ENCODE measurements at places on chromosomes 12 and 14. TPM values are rescaled to one million over a fixed set of nuclear protein-coding genes. Genes with fewer than 3 reads are reported as not detected.
A peak's percentile ranks its signal among the peaks of the same experiment; 100 is the strongest.

GLT1D1 gene
- 0.44 TPM for total RNA-seq

KRT80 gene
- 1.5 TPM for total RNA-seq

RHNO1 gene
- total RNA-seq = 27.7 TPM

POU6F1 gene
- 10.8 TPM for total RNA-seq

SLC25A21 gene
- 1.2 TPM for total RNA-seq

POTEG gene
- not detected for total RNA-seq

TNFRSF1A gene
- 125 TPM for total RNA-seq

DNA sequence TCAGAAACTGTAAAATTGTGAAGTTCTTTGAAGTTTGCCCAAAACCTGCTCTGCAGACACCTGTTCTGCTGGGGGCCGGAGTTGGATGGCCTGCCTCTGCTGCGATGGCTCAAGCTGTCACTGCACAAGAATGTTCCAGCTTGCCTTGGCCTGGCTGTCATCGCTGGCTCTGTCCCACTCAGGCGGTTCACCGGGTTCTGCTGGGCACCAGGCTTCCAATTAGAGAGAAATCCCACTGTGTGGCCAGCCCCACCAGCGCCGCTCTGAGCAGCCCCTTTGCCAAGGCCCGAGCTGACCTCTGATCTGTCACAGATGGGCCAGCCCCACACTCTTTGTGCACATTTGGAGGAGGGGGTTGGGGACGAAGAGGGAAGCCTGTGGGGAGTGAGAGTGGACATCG is 71.7 kb upstream of the GPATCH2L start:
- no peak for DNase-seq
- H3K4me1 ChIP-seq = peaks cover 7% of the 10 kb centered on the region
- H3K27ac ChIP-seq = no peak overlapping the region
- peaks cover 3% of the 10 kb centered on the region for H3K36me3 ChIP-seq

DNA sequence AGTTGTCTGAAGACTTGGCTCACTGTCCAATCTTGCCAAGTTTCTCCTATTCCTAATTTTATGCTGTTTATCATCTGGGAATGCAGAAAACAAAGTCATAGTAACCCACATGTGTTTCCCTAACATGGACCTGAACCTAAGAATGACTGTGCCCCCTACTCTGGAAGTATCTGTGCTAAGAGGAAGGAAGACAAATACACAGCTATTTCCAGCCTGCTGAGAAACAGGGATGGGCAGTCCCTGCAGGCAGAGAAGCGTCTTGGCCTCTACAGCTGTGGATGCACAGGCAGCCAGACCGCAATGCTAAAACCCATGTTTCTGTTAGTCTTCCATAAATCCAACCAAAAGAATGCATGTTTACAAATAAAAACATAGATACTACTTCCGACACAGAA is 56.2 kb downstream of the DUSP16 start:
- peaks cover 30% of the 10 kb centered on the region for H3K4me1 ChIP-seq
- peak; percentile 10 for DNase-seq
- no peak overlapping the region for H3K4me3 ChIP-seq
- no peaks in the 10 kb centered on the region for H3K36me3 ChIP-seq

DNA sequence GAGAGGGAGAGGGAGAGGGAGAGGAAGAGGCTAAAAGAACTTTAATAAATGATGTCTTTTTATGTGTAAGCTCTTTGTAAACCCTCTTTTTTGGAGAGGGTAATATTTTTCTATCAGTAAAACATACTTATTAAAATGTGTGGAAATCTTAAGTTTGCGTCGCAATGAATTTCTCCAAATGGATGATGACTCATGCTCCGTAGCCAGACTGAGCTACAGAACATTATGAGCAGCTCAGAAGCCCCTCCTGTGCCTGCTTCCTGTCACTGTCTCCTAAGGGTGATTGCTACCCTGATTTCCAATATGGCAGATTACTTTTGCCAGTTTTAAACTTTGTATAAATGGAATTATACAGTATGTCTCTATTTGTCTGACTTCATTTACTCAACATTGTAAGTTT is 13.0 kb upstream of the PYGL start:
- no peaks in the 10 kb centered on the region for H3K4me1 ChIP-seq
- no peak for DNase-seq
- no peaks in the 10 kb centered on the region for H3K36me3 ChIP-seq
- H3K4me3 ChIP-seq = no peak overlapping the region
- no peaks in the 10 kb centered on the region for H3K27me3 ChIP-seq

- H3K4me3 ChIP-seq = no peak overlapping the region
- DNase-seq = no peak
- H3K27ac ChIP-seq = no peak overlapping the region
- H3K36me3 ChIP-seq = peaks cover 4% of the 10 kb centered on the region
Observed at GRCh38 chr12:119505001-119505400, 88.6 kb upstream of the TMEM233 start.

- H3K27me3 ChIP-seq = peaks cover 1% of the 10 kb centered on the region
- H3K36me3 ChIP-seq = no peaks in the 10 kb centered on the region
Observed at GRCh38 chr12:116558280-116559161, 660 bp upstream of the MAP1LC3B2 start.

- no peak overlapping the region for H3K27ac ChIP-seq
- H3K4me3 ChIP-seq = no peak overlapping the region
- H3K27me3 ChIP-seq = no peaks in the 10 kb centered on the region
Observed at GRCh38 chr12:113658006-113658655, 186.5 kb upstream of the LHX5 start.

- peak overlapping the region; percentile 90 for H3K4me3 ChIP-seq
- peaks cover 19% of the 10 kb centered on the region for H3K27me3 ChIP-seq
- peak; percentile 43 for DNase-seq
- H3K36me3 ChIP-seq = peaks cover 26% of the 10 kb centered on the region
Observed at GRCh38 chr12:132886529-132887477, 602 bp downstream of the CHFR start.

- H3K4me1 ChIP-seq = peaks cover 20% of the 10 kb centered on the region
- H3K4me3 ChIP-seq = no peak overlapping the region
- H3K36me3 ChIP-seq = no peaks in the 10 kb centered on the region
- DNase-seq = no peak
Observed at GRCh38 chr12:98369581-98369980, 145.8 kb upstream of the TMPO start.

- no peak for DNase-seq
- no peaks in the 10 kb centered on the region for H3K36me3 ChIP-seq
- no peaks in the 10 kb centered on the region for H3K27me3 ChIP-seq
Observed at GRCh38 chr12:25698772-25699171, 145.7 kb upstream of the LMNTD1 start.

GRCh38 chr12:96263449-96263902 is 69.3 kb downstream of the ELK3 start:
- H3K27ac ChIP-seq = peak overlapping the region; percentile 92
- peak overlapping the region; percentile 56 for H3K4me3 ChIP-seq
- H3K4me1 ChIP-seq = peaks cover 36% of the 10 kb centered on the region
- peaks cover 58% of the 10 kb centered on the region for H3K36me3 ChIP-seq
- peaks cover 29% of the 10 kb centered on the region for H3K27me3 ChIP-seq

DNA sequence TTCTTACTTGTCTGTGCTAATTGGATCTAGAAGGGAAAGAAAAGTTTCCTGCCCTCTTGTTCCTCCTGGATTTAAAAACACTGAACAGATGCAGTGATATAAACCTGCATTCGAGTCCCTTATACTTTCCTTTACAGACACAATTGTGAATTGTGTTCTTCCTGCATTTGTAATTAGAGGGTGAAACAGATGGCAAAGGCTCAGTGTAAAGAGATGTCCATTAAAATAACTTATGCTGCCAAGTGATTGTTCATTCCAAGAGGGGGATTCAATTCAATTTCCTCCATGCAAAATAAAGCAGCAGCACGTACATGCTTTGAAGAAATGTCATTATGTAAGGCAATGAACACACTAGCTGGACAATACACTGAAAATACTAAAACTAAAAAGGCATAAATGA is 248.3 kb upstream of the LRIG3 start:
- peaks cover 20% of the 10 kb centered on the region for H3K4me1 ChIP-seq
- H3K27me3 ChIP-seq = no peaks in the 10 kb centered on the region
- no peak for DNase-seq
- H3K36me3 ChIP-seq = no peaks in the 10 kb centered on the region
- no peak overlapping the region for H3K27ac ChIP-seq

DNA sequence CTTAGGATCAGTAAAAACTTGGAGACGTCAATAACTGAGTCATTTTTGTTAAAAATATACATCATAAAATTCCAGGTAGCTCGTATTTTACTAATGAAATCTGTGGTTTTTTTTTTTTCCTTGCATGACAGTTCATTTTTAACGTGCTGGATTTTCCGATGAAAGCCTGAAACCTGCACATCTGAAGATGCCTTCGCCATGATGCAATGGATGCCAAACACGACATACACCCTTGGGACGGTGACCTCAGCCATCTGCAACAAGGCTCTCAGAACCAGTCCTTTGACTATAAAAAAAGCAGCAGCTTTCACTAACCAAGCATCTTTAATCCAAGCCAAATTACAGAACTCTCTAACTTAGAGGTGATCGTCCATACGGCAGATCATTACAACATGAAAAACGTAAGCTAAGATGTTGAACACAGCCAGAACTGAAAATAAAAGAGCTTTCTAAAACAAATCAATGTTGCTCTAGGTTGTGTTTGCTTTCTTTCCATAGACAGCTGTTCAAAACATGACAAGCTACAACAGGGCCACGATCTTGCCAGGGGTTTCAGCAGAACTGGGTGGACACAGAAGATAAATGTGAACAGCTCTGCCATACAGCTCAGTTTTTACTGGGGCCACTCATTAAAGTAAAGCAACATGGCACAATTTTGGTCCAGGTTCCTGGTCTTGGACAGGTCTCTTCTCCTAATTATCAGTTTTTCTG is 7.8 kb downstream of the NIN start:
- H3K4me1 ChIP-seq = no peaks in the 10 kb centered on the region
- peaks cover 1% of the 10 kb centered on the region for H3K27me3 ChIP-seq
- no peak overlapping the region for H3K4me3 ChIP-seq
- H3K36me3 ChIP-seq = peaks cover 13% of the 10 kb centered on the region
- no peak for DNase-seq
